ENCODE measurements at places on chromosomes 6 and 20. TPM values are rescaled to one million over a fixed set of nuclear protein-coding genes. Genes with fewer than 3 reads are reported as not detected.

- DNase-seq = no peak
Measured at GRCh38 chr20:42549496-42549895, 640.2 kb downstream of the PTPRT start.

DNA sequence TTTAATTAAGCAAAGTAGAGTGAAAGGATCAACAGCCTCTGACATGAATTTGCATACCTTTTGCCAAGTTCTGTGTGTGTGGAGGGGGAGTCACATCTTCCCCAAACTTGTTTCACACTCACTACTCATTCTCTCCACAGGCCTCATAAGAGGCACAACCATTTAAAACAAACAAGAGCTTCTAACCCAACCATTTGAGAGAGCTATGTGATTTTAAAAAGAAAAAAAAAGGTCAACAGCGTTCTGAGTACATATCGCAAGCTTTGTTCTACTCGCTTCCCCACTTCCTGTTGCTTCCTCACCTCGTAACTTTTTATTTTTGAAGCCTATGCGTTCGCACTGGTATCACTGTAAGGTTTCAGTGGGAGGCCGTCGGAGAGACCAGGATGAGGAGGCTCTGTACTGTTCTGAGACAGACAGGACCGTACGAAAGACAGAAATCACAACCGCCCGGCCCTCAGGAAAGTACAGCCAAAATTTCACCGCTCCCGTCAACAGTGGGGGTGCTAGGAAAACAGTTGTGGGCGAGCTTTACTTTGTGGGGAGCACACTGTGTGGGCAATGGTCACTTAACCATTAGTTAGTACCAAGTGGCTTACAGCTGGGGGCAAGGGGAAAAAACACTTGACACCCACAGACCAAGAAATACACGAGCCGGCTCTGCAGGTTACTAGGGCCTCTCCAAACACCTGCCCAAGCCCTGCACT, 61.3 kb downstream of the TRERF1 start:
- DNase-seq = no peak

- DNase-seq = no peak
Measured at GRCh38 chr6:108596956-108597355, 36.2 kb downstream of the FOXO3 start.

DNA sequence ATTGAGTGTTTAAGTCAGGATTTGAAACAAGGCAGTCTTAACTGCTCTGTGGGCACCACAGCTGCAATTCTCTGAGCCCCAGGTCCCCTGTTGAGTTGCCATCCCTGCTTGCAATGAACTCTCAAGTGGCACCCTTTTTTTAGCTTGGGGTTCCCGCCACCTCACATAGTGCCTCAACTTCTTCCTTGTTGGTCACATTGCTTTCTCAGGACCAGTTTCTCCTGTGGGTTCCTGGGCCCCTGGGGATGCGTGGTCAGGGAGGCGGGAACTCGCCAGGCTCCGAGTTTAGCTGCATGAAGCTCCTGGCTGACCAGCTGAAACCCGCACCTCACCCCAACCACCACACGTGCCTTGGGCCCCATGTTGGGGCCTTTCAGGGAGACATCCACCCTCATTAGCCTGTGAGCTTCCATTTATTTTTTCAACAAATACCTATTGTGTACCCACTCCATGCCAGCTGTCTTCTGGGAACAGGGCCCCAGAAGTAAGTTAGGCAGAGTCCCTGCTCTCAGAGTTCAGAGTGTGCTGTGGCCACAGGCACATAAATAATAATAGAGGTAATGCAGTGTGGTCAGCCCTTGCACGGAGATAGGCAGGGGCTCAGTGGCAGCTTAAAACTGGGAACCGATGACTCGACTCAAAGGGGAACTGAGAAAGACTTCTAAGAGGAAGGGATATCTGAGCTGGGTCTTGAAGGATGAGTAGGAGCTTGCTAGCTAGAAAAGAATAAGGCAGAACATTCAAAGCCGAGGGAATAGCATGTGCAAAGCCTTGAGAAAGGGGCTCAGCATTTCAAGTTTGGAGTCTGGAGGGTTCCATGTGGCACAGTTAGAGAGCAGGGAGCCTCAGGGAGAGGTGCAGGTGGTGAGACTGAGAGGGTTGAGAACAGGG, 33.9 kb upstream of the FAM83D start:
- no peak for DNase-seq

GRCh38 chr20:20492521-20493332, 124.8 kb downstream of the INSM1 start:
- DNase-seq = no peak

DNA sequence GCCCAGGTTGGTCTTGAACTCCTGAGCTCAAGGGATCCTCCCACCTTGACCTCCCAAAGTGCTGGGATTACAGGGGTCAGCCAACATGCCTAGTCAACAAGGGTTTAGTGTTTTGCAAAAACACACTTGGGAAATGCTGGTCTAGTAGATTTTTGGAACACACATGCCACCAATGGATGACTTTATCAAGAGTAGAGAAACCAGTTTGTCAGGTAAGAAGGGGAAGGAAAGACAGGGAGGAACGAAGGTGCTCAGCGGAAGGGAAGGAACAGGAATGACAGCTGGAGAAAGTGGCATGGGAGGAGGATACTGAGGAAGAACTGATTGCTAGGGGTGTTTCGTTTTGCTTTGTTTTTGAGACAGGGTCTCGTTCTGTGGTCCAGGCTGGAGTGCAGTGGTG, 15.6 kb upstream of the SEC63 start:
- no peak for DNase-seq

DNA sequence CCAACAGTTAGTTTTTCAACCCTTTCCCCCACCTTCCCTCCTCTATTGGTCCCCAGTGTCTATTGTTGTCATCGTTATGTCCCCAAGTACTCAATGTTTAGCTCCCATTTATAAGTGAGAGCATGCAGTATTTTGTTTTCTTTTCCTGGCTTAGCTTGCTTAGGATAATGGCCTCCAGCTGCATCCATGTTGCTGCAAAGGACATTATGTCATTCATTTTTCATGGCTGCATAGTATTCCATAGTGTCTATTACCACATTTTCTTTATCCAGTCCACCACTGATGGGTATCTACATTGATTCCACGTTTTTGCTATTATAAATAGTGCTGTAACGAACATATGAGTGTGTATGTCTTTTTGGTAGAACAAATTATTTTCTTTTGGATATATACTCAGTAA, 55.3 kb upstream of the HIVEP1 start:
- no peak for DNase-seq

GRCh38 chr6:15464211-15464725, 198.6 kb downstream of the DTNBP1 start:
- peak; percentile 25 for DNase-seq

DNA sequence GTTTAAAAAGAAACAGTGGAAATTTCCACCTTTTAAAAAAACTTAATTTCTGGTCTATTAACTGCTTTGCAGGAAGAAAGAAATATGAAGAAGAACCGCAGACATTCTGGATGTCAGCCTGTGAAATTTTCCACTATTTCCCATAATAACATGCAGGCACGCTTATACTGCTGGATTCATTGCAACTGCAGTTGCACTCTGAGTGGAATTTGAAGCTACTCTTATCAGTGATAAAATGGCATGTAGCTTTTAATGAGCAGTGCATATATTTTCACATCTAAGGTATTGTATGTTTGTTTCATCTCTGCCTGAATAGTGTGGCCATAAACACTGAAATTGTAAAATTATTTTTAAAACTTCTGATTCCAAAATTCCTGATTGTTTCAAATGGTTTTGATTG, 28.2 kb downstream of the NCOA3 start:
- DNase-seq = no peak

DNA sequence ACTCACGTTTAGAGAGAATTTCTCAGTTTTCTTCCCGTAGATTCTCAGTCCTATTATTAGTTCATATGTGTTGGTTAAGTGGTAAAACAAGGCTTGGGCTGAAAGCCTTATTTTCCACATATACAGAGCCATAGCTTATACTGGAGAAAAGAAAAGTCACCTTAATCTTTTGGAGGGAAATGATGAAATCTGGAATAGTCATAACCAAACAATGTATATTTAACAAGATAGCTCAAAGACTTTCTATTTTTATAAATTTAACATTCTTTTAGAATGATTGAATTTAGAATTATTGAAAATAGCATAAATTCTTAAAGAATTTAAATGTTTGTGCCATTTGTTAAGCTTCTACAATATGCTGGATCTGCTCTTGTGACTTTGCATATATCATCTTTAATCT, 85.8 kb downstream of the CDKAL1 start:
- no peak for DNase-seq

- DNase-seq = no peak
Measured at GRCh38 chr20:57559289-57559634, 1.6 kb upstream of the PCK1 start.

DNA sequence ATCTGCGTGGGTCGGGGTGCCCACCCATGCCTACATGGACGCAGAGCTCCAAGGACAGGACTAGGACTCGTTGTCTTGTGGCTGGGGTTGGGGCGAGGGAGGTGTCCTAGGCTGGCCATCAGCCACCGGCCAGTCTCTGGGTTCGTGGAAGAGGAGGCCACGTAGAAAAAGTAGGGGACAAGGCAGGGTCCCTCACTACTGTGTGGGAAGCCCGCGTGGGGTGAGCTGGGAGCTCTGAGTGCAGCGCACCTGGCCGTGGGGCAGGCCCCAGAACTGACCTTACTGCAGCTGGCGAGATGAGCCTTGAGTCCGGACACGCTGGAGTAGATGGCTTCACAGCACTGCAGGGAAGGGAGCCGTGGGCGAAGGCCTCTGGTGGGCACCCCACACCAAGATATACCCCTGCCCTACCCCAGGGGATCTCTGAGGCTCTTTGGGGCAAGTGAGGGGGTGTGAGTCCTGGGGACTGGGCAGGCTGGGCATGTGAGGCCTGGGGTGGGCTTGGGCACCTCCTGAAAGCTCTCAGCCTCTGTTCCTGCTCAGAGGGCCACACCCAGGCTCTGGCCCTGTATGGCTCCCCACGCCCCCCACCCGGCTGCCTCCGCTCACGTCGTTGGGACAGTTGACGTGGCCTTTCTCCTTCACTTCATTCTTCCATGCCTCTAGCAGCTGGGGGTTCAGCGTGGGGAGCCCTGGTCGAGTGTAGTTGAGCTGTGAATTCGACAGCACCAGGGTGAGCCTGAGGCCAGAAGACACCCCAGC, 5.6 kb upstream of the UCKL1 start:
- no peak for DNase-seq

DNA sequence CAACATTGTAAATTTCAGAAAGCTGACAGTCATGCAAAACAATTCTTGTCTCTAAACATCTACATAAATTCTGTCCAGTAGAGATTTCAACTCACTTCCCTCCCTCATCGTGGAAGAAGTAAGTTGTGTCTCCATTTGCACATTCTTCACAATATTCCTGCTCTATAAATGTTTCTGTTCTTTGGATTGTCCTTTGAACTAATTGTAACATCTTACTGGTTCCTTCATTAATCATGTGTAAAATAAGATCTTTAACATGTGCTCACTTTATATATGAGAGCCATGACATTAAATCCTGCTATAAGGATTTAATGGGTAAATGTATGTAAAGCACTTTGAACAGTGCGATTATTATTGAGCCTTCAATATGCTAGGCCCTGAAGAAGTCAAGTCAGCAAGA, 7.0 kb upstream of the LTV1 start:
- DNase-seq = no peak

- no peak for DNase-seq
Measured at GRCh38 chr6:153852481-153852880, 186.6 kb upstream of the OPRM1 start.

DNA sequence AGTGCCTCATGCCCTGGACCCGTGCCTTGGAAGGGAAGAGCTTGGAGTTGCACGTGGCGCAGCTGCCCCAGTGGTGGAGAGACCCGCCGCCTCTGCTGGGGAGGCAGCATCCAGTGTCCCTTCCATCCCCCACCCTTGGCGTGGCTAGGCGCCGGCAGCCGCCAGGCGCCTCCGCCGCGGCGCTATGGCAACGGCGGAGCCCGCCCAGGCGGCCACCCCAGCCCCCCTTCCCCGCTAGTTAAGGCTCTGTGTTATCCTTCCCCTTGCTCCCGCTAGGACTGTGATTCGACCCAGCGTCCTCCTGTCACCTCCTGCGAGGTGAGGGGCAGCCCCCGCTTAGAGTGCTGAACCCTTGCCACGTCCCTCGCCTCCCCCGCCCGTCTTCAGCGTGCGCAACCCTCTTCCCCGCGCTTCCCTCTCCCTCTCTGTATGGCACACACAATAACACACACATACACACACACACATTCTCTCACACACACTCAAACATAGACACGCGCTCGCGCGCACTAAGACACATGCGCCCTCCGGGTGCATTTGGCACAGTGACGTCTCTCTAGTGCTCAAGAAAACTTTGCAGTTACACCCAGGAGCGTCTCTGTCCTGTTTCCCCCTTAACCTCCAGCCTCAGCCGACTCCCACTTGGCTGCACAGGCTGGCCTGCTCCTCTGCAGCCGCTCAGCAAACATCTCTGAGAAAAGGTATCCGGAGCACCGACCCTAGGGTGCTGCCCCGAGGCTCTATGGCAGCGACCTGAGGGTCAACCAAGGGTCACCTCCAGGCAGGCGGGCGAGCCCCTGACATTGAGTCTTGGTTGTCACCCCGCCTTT, 8.5 kb downstream of the GRIK2 start:
- DNase-seq = no peak

DNA sequence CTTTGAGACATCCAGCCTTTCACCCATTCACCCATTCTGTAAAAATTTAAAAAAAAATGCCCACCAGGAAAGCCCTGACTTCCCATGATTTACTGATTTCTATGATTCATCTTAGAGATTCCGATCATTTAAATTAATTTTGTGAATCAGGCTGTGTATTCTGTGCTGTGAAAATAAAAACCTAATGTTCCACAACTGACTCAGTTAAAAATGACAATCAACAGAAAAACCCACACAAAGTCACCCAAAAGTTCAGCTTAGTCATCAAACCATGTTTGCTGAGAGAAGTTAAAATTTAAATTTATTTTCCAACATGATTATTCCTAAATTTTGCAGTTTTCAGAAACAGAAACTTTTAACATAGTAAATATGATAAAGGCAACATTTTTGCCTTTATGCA, 509.9 kb downstream of the TENT5A start:
- DNase-seq = no peak

GRCh38 chr6:162976141-162976540, 248.4 kb downstream of the PACRG start:
- DNase-seq = no peak

Gene ENTPD6
- 89.6 TPM for total RNA-seq

Gene NOX3
- not detected for total RNA-seq

Gene GJA10
- not detected for total RNA-seq

Gene KCNQ5
- 0.84 TPM for total RNA-seq

Gene PRDM13
- 1.6 TPM for total RNA-seq

Gene VIP
- total RNA-seq = not detected

Gene BTN2A1
- 13.7 TPM for total RNA-seq

Measured in NCI-H460 (cell line).